ENCODE measurements at places on chromosomes 6 and 20.

- DNase-seq = no peak
Measured at GRCh38 chr6:89133981-89134380, 11.9 kb upstream of the PM20D2 start.

DNA sequence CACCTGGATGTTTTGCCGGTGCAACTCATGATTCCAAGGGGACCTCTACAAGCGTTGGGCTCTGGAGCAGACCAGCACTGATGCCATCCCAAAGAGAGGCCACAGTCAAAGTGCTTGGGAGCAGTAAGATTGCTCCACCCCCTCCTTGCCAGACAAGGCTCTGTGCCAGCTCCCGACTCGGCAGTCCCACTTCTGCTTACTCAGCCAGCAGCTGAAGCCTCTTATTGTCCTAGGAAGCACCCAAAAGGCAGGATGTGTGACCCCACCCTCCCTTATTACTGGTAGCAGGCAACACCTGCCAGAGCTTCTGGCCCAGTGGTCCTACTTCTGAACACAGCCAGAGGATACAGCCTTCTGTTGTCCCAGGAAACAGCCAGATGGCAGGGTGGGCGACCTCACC lies 614.2 kb downstream of the TENT5A start:
- DNase-seq = no peak

GRCh38 chr20:59451066-59451630 lies 150.7 kb downstream of the EDN3 start:
- DNase-seq = no peak

DNA sequence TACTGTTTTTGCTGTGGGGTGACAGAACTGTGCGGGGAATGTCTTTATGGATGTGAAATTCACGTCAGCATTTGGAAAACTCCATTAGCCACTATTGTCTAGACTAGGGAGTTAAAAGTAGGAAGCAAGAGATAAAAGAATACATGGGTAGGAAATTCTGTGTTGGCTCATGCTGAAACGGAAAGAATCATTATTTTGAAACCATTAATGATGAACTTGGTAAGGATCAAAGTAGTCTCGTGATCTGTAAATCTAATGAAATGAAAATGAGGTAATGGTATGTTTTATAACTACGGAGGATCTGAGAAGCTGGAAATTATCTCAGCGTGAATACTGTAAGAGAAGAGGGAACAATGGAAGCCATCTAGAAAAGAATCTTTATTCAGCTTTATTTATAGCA lies 11.1 kb upstream of the CD40 start:
- no peak for DNase-seq

DNA sequence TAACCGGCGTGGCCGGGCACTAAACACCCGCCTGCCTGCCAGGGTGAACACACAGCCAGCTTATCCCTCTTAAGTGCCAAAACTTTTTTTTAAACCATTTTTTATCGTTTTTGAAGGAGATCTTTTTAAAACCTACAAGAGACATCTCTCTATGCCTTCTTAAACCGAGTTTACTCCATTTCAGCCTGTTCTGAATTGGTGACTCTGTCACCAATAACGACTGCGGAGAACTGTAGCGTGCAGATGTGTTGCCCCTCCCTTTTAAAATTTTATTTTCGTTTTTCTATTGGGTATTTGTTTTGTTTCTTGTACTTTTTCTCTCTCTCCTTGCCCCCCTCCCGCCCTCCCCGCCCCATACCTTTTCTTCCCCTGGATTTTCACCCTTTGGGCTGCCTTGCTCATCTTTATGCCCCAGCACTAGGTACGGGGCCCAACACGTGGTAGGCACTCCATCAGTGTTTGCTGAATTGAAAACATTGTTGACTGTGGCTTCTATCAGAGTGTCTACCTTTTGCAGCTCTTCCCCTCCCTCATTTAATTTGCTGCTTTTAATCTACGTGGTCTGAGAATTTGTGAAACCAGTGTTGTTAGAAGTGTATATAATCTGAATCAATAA lies 1.5 kb downstream of the ZCCHC3 start:
- DNase-seq = no peak

GRCh38 chr6:90271831-90272230 lies 24.8 kb downstream of the BACH2 start:
- no peak for DNase-seq

DNA sequence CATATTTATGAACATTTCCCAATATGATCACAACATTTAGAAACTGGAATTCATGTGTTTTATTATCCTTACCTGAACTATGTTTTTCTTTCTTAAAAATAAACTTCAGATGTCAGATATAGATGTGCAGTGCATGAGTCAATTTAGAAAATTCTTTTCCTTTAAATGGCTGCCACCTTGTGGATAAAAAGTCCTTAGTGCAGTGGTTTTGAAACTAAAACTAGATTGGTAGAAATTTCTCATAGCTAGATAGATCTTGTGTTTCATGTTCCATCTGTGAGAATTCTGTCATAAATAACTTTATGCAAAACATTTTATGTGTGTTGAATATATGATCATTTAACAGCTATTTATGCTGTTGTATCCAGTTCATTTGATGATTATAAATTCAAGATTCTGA lies 134.9 kb downstream of the KLHL32 start:
- peak; percentile 48 for DNase-seq

- peak; percentile 72 for DNase-seq
Measured at GRCh38 chr20:3739054-3739925, 6.8 kb downstream of the HSPA12B start.

- no peak for DNase-seq
Measured at GRCh38 chr6:140043762-140044378, 669.4 kb upstream of the CITED2 start.
